ENCODE measurements at places on chromosomes 7 and 10.

DNA sequence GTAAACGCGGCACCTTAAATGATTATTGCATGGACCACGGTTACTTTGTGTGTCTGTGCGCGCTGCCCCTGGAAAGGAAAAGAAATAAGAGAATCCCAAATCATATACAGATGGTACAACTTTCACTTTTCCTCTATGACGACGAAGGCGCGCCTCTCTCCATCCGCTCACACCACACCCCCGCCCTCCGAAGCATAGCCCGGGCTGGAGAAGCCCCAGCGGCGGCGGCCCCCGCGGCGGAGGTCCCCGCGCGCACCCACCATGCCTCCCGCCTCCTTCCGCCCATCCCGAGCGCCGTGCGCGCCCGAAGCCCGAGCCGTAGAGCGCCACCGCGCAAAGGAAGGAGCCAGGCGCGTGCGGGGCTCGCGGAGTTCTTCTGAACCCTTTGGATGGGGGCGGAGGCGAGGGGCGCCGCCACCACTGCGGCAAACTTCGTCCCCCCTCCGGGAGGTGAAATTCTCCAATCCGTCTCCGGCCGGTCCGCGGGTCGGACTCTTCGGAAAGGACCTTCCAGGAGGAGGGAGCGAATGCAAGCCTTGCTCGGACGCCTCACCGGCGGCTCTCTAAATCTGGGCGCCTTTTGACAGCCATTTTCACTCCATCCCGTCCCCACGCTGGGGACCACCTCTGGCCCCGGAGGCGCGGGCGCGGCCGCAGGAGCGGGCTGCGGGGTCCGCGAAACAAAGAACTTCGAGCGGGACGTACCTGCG, 588 bp downstream of the GLI3 start:
- DNase-seq, result peak; percentile 58

GRCh38 chr10:91520661-91521060, 110.5 kb downstream of the HECTD2 start:
- DNase-seq, result no peak

- DNase-seq, result no peak
These were observed 157.1 kb downstream of the ITGA8 start for GRCh38 chr10:15562578-15562977.

DNA sequence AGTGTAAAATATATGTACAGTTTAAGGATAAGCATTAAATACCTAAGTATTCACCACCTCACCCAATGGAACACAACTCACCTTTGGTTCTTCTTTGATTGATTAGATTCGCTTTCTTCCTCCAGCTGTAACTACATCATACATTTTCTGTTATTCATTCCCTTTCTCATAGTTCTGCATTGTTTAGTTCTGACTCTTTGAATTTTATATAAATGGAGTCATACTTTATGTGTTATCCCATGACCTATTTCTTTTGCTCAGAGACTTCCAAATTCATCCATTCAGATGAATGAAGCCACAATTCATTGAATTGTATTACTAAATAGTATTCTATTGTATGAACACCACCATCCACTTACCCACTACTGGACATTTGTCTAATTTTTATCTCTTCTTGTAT, 12.3 kb downstream of the THNSL1 start:
- no peak for DNase-seq

GRCh38 chr7:116502201-116503096, 2.9 kb downstream of the CAV2 start:
- DNase-seq, result no peak

- DNase-seq, result no peak
These were observed 64.2 kb downstream of the ATRNL1 start for GRCh38 chr10:115157357-115157756.

DNA sequence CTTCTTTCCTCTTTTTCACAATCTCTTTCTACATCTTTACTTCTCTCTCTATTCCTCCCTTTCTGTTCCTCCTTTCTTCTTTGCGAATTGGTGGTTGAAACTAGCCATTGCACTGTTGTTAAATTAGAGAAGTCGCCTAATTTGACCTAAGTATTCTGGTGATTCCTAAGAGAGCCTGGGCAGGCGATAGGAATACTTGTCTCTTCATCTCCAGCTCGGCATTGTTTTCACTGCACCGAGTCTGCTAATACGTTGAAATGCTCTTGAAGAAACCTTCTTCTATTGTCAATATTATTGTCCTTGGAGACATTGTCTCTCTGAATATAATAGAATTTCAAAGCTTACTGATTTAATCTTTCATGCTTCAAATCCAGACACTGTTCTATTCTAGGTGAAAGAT, 31.7 kb downstream of the KCND2 start:
- no peak for DNase-seq

- no peak for DNase-seq
These were observed 119.9 kb upstream of the TMEM106B start for GRCh38 chr7:12091231-12091630.

GRCh38 chr10:89217057-89217990, 10.2 kb upstream of the CH25H start:
- DNase-seq, result peak; percentile 80

GRCh38 chr7:518630-519483, 789 bp downstream of the PDGFA start:
- DNase-seq, result peak; percentile 93

DNA sequence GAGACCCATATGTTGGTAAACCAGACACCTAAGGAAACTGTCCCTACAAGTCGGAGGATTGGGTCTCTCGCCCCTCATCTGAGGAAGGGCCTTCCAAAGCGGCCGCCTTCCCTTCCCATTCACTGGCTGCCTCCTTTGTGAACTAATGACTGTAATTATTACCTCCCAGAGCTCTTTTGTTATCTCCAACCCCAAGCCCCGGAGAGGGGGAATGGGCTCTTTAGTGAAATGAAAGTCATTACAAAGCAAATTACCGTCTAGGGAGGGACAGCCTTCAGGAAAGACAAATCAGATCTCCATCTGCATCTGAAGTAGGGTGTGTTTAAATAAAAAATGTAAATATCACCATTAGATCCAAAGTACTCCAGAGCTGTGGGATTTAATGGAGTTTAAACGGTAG, 2.6 kb upstream of the GAD2 start:
- no peak for DNase-seq

DNA sequence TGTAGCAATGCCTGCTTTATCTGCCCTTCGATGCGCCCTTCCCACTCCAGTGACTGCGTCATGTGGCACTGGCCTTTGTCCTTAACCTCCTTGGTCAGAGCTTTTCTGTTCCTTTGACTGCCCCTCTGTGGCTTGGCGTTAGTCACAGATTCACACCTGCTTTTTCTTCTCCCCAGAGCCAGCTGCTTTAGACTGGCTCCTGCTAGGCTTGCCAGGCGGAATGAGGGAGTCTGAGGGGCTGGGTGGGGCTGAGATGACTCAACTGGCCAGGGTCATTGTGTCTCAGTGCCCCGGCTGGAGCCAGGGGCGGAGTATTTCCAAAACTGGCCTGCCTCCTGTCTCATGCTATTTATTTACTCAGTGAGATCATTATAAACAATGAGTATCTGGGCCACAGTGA, 194.1 kb downstream of the EMX2 start:
- no peak for DNase-seq

DNA sequence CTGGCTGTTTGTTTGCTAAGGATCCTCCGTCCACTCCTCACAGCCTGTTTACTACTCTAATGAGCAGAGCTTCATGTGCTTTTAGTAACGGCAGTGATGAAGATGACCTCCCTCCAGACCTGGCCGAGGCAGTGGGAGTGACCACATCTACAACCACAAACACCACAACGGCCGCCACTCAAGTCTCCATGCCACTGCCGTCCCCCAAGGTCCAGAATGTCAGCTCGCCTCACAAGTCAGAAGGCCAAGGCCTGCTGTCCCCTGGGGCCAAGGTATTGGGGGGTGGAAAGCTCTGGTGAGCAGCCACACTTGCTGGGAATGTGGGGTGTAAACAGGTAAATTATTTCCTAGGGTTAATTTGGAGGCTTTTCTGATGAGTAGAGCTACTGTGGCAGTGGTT, 926.4 kb downstream of the IPMK start:
- no peak for DNase-seq

- DNase-seq, result no peak
These were observed 79.1 kb upstream of the MPP7 start for GRCh38 chr10:28381903-28382347.

- DNase-seq, result no peak
These were observed 10.8 kb downstream of the LFNG start for GRCh38 chr7:2530071-2530987.

DNA sequence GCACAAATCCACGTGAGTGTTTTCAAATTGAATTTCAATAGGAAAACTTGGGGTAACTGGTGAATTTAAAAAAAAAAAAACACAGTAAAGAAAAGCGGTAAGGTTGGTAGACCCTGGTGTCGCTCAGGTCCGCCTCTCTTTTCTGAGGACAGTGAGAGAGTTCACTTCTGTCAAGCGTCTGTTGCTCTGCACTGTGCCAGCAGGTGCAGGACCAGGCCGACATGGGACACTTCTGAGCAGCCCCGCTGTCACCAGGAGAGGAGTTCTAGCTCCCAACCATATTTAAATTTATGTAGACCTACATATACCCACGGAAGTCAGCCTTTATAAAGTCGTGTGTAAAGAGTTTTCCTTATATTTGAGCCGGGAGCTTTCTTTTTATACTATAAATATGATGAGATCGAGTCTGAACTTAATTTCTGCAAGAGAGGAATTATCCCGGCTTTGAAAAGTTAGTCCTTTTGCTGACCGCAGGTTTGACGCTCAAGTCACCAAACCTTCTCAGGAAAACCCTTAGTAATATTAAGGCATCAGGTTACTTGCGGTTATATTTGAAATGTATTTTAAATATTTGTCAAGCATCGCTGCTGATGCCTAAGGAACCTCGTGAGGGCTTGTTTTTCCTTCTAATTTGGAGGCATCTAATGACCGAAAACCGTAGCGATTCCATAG, 531 bp downstream of the IKZF1 start:
- no peak for DNase-seq

DNA sequence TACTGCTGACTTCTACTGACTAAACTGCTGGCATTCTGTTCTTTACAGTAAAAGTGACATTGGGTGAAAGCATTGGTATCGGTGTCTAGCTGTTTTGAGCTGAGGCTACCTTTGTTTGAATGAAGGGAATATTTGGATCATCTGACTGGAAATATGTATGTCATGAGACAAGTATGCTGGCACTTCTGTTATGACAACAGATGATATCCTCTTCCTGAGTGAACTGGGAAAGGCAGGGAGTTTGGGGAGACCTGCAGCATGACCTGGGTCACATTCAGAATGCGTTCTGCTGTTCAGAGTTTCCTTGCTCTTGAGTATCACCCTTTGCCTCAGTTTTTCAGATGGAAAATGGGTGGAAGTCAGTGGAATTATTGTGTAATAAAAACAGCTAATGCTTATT, 81.8 kb downstream of the PLCE1 start:
- DNase-seq, result peak; percentile 82

DNA sequence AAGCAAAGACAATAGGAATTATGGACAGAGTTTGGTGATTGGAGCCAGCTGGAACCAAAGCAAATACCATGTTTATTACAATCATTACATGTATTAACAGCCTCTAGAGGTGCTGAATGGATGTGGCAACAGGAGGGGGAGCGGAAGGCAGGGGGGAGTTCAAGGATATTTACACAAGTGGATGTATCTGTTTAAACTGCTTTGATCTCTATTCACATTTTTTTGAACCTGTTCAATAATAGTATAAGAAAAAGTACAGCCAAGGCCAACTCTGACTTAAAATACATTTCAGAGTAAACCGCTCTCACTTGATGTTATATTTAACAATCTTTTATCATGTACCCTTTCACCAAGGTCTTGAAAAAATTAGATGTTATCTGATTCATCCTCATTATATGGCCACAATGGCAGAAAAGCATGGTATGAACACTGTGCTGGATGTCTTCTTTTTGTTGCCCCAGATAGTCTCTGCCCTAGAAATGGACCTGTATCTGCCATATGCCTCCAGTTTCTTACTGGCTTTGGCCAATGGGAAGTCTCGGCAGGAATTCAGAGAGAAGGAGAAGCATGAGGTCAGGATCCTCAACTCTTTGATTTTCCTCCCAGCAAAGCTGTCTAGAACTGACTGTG, 88.2 kb upstream of the FAM133B start:
- no peak for DNase-seq

- no peak for DNase-seq
These were observed 14.3 kb downstream of the GALNT17 start for GRCh38 chr7:71145906-71146901.

DNA sequence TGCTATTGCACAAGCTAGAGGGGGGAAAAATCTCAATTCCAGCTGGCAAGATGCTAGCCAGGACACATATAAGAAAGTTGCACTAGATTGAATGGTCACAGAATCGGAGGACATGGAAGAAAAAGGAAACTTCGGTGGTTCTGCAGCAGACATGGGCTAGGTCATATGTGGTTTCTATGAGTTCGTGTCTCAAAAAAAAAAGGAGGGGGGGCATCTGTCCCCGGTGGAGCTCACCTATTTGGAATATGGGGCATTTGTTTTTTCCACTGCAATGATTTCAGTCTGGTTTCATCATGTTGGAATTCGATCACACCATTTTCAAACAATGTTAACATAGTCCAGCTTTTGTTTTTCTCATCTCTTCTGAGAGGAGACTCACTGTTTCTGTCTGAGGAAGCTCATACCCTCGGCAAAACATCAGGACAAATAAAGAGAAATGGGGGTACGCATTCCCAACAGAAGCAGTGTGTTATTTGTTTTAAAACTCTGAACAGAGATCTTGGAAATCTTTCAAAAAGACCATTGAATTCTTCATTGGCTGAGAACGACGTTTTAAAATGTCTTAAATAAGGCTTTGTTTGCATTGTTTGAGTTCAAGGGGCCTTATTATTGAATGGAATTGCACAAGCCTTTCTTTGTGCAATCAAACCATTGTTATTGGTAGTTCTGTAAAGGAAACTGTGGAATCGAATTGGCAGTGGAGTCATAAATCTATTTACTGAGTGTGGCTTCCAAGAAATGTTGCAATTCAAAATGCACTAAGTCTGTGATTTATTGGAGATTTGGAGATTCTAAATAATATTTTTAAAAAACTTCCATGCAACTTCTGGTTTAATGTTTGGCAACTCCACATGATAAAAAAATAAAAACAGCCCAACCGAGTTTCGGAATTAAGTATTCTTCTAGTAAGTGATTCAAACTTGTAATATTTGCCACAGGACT, 173.2 kb downstream of the RTKN2 start:
- DNase-seq, result peak; percentile 67

DNA sequence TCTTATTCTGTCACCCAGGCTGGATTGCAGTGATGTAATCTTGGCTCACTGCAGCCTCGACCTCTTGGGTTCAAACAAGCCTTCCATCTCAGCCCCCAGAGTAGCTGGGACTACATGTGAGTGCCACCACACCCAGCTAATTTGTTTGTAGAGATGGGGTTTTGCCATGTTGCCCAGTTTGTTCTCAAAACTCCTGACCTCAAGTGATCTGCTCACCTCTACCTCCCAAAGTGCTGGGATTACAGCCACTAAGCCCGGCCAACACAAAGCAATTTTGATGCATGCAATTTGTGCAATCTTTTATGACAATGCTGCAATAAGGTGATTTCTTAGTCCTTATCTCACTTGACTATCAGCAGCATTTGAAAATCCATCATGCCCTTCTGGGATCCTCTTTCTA, 333.1 kb downstream of the FRMD4A start:
- no peak for DNase-seq

GRCh38 chr7:3067606-3068380, 24.1 kb upstream of the CARD11 start:
- DNase-seq, result no peak

- no peak for DNase-seq
These were observed 67.5 kb downstream of the ALOX5 start for GRCh38 chr10:45441239-45442190.

- no peak for DNase-seq
These were observed 4.9 kb downstream of the DYNC1I1 start for GRCh38 chr7:95777269-95777668.

- DNase-seq, result no peak
These were observed 4.4 kb downstream of the PTPRE start for GRCh38 chr10:127911218-127911866.

- no peak for DNase-seq
These were observed 14.4 kb upstream of the TRUB1 start for GRCh38 chr10:114923551-114923950.

Data from T47D (cell line).